ENCODE measurements at places on chromosomes 6 and 20.

GRCh38 chr6:68333442-68333841, 301.6 kb upstream of the ADGRB3 start:
- no peak for DNase-seq

GRCh38 chr20:17485017-17485416, 46.2 kb downstream of the BFSP1 start:
- no peak for DNase-seq

GRCh38 chr20:49270177-49270576, 7.7 kb downstream of the ZNFX1 start:
- no peak for DNase-seq

DNA sequence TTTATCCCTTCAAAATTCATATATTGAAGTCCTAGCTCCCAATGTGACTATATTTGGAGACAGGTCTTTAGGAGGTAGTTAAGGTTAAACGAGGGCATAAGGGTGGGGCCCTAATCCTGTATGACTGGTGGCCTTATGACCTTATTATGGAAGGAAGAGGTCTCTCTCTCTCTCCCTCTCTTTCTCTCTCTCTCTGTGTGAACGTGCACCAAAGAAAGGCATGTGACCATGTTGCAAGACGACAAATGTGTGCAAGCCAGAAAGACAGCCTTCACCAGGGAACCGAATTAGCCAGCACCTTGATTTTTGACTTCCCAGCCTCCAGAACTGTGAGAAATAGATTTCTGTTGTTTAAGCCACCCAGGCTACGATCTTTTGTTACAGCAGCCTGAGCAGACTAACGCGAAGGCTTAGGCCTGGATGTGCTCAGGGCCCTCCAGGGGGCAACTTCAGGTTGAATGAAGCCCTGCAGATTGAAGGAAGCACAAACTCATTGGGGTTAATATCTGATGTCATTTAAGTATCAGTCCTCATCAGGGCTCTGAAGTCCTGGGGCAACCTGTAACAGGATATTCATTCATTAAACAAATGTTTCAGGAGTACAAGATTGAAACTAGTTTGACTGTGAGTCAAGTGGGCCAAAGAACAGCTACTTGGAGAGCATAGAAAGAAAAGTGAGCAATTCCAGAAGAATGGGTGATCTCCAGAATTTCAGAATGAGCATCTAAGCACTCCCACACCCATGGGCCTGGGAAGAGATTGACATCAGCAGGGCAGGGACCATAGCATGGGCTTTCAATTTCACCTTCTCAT, 157.4 kb upstream of the TNFAIP3 start:
- no peak for DNase-seq

- DNase-seq, result no peak
Measured at GRCh38 chr6:168027521-168027920, 30.1 kb downstream of the KIF25 start.

DNA sequence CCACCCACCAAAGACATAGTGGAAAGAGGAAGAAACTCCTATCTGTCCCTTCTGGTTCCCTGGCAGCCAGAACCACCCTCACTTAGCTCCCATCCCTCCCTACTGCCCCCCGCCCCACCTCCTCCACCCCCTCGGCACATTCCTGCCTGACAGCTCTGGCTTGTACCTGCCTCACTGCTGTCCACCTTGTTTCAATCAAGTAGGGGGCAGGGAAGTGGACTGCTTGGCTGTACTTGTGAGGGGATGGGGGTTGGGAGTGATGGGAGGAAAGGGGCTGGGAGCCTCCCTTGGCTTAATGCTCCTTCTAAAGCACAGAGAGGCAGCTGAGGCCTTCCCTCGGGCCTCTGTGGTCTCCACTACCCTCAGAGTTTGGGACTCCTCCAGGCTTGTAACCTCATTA, 22.1 kb upstream of the ZNF76 start:
- DNase-seq, result no peak

DNA sequence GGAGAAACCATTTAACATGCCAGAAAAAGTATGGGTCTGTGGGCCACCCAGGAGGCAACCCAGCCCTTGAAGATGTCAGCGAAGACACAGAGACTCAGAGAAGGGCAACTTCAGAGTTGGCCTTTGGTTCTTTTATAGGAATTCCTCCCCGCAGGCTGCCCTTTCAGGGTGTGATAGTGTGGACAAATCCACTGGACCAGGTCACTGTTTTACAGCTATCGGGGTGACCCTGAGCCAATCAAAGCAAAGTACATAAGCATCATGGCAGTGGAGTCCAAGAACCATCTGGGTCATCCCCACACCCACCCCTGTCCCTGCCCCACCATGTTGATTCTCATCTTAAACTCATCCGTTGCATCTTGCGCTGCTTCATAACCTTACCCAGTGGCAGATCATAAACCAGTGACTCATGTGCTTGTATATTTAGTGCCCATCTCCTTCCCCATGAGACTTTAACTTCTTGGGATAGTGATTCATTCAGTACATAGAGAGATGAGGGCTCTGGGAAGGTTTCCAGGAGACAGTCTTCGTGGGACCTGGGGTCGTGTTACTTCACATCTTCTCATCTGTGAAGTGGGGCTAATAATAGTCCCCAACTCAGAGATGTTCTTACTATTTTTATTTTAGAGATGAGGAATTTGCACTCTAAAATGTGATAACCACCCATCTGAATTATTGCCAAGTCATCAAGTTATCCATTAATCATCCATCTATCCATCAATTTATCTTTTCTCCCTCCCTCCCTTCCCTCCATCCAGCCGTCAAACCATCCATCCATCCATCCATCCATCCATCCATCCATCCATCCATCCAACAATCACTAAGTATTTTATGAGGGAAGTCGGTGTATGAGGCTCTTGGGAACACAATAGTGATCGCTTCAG, 51.0 kb downstream of the EDN3 start:
- no peak for DNase-seq

GRCh38 chr6:167212713-167213005, 54.9 kb upstream of the GPR31 start:
- no peak for DNase-seq

GRCh38 chr6:117907601-117908245, 659 bp downstream of the SLC35F1 start:
- no peak for DNase-seq

DNA sequence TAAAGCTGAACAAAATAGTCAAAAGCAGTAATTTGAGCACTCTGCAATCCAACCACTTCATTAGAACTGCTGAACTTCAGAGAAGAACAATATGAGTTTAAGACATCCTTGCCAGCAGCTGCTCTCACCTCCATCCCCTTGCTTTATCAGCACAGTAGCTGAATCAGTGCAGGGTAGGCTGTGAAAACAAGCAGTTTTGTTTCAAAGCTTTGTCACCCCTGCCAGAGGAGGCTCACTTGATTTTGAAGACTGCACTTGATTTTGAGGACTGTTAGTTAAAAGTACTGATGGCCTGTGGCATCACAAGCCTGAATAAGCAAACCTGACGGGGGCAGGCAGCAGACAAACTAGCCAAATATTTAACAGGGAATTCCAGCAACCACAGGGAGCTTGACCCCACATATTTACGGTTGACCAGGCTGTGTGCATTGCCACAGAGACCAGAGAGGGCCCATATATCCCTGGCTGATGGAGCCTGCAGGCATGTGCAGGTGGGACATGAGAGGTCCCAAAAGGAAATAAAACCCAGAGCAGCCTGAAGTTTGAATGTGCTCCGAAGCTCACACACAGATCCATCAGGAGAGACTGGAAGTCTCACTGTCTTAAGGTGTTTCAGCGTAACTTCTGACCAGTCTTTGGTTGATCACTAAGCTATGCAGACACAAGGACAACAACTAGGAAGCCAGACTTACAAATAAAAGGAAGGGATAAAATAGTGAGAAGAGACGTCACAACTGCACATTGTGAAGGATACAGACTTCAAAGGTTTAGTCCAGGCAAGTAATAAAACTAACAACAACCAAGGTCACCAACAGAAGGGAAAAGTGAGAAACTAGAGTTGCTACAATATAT, 97.4 kb downstream of the PDSS2 start:
- DNase-seq, result no peak

DNA sequence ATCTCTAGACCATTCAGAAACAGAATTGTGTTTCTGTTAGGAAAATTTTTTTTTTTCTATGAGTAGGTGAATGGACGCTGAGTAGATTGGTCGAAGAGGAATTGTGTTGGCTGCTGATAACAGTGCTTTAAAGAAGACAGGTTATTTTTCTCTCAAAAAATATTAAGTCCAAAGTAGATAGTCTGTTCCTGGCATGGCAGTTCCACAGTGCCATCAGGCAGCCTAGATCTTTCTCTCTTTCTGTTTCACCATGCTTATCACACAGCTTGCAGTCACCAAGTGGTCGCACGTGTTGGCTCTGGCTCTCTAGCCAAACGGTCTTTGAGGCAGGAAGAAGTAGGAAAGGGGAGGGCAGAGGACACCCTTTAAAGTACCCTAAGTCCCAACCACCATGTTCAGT, 22.4 kb upstream of the SERINC3 start:
- no peak for DNase-seq

DNA sequence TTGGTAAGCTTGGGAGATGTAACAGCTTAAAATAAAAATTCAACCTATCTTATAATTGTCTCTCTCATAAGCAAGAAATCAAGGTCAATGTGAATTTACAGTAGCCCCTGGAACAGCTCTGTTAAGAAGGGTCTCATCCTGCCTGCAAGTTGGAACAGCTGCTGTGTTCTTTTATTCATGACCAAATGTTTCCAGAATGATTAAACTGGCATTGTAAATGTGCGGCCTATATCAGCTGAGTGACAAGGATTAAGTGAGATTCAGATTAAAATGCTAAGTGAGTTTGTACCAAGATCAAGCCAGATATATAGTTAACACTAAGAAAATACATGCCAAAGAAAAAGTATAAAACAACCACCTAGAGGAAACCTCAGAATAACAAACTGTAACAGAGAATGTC, 45.3 kb upstream of the NRSN1 start:
- DNase-seq, result no peak

DNA sequence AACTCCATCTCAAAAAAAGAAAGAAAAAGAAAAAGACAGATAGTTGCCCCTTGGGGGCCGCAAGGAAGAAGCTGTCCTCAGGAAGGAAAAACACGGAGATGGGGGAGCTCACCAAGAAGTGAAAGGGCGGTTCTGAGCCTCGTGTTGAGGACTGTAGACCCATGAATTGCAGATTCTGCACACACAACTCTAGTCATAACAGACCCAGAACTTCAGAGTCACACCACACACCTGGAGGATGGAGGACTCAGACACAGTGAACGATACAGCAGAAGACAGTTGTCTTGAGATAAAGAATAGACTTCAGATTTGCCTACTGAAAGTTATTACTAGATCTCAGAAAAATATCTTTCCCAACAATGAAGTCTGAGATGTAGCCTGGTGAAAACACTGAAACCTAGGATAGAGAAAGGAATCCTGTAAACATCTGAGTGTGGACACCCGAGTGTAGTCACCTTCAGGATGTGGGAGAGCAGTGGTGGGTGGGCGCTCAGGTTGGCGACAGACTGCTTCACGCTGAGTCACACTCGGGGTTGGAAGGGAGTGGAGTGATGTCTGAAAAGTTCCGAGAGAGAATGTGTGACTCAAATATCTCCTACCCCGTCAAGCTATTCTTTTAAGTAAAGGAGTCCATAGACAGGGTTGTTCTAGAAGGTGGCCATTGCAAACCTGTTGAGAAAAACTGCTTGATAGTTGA, 88.1 kb downstream of the MAP3K4 start:
- peak; percentile 45 for DNase-seq
